Activated T-cell treated with anti-CD3 and anti-CD28 coated beads for 24 hours (primary cell): ENCODE measurements at places on chromosomes 2 and 18.

GRCh38 chr2:71948781-71949536 lies 198.7 kb downstream of the CYP26B1 start:
- DNase-seq = no peak

- no peak for DNase-seq
Observed at GRCh38 chr2:72841462-72842125, 15.8 kb upstream of the EXOC6B start.

GRCh38 chr2:177489719-177490301 lies 97.2 kb downstream of the AGPS start:
- no peak for DNase-seq

DNA sequence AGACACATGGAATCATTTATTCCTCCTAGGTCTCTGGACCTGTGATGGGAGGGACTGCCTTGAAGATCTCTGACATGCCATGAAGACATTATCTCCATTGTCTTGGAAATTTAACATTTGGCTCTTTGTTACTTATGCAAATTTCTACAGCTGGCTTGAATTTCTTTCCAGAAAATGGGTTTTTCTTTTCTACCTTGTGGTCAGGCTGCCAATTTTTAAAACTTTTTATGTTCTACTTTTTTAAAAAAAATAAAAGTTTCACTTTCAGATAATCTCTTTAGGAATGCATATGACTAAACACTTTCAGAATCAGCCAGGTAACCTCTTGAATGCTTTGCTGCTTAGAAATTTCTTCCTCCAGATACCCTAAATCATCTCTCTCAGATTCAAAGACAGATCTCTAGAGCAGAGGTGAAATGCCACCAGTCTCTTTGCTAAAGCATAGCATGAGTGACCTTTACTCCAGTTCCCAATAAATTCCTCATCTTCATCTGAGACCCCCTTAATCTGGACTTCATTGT lies 209.6 kb downstream of the RPRM start:
- no peak for DNase-seq

DNA sequence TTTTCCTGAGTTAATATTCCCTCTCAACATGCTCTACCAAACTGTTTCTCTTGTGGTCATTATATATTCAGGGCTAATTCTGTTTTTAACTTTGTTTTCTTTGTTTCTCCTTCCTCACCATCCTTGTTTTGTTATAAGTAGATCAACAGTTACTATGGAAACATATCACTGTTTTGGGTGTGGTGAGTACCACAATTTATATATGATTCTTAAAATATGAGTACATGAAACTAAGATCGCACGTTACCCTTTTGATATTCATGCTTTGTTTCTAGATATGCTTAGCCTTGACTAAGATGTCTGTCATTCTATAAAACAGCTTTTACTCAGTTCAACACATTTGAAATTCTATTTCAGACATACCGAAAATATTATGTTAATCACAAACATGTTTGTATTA lies 232.3 kb upstream of the ITGA4 start:
- DNase-seq = no peak

DNA sequence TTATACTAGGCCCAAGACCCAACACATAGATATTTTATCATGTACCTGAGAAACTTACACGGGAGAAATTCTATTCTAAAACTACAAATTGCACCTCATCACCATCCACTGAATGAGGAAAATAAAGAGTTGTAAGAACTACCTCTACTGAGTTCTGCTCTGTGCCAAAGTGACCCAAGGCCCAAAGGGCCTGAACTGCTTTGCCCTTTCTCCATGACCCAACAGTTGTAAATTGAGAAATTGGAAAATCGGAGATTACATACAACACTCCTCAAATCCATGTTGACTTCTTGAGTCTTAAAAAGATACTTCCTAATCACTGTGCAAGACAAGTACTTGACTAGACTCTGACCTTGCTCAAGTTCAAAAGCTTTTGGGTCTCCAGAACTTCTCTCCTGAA lies 8.8 kb downstream of the NR4A2 start:
- DNase-seq = no peak

GRCh38 chr2:124281541-124281940 lies 256.5 kb downstream of the CNTNAP5 start:
- no peak for DNase-seq

DNA sequence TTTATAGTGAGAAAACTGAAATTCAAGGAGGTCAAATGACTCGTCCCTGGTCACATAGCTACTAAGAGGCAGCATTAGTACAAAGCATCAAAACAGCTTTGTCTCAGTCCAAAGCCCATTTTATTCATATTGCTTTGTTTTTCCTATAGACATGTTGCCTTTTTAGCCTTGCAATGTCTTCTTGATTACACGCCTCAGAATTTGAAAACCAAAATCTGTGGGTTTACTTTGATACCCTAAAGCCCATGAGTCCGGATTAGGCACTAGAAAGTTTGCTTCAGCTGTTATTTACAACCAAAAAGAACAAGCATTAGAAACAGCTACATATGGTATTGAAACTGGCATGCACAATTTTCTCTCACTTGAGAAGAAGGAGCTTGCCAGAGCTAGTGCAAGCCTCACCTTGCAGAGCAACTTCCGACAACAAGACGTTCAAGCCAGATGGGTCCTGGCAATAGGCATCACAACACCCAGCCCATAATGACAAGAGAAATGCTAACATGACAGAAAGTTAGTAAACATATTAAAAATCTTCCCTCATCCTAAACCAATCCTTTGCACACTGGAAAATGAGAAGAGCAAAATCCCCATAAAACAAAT lies 276.8 kb downstream of the RIT2 start:
- DNase-seq = no peak

- peak; percentile 12 for DNase-seq
Observed at GRCh38 chr2:175251425-175252041, 70.0 kb upstream of the ATP5MC3 start.
